ENCODE measurements at places on chromosomes 6 and 20.

GRCh38 chr20:3672547-3673171, 9.2 kb downstream of the ADAM33 start:
- no peak for DNase-seq

GRCh38 chr20:12171923-12172524, 254.3 kb downstream of the BTBD3 start:
- DNase-seq = peak; percentile 86

DNA sequence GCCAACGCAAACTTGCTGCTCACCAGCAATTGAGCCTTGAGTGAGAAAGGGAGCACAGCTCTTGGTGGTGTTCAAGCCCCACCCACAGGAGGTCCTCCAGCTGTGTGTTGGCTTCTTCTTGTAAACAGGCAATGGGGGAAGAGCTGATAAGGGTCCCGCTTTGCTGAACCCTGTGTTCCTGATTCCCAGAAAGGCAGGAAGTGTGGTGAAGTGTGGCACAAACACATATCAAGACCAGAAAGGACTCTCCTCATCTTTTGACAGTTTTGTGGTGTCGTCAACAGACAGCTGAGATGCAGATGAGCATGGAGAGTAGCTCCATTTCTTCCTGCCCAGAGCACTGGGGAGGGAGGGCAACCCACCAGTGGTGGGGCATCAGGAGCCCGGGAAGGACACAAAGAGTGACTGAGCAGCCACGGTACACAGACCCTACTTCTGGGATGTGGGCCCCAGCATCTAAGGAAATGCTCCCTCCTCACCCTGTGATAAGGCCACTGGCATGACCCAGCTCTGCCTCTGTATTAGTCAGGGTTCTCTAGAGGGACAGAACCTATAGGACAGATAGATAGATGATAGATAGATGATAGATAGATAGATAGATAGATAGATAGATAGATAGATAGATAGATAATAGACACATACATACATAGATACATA, 188.9 kb upstream of the TAB2 start:
- no peak for DNase-seq

DNA sequence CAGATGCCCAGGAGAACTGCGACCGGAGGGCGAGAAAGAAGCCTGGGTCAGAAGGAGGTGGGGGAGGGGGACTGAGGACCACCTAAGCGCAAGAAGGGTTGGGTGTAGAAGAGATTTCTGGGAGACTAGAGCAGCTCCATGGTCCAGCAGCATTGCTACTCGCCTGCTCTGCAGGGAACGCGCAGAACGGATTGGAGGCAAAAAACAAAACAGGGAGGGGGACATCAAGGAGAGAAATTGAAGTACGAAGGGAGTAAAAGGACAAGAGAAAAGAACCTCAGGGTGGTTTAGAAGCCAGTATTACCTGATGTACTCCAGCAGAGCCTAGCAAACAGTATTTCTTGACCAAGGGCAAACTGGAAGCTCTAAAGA, 537 bp upstream of the GABBR1 start:
- peak; percentile 61 for DNase-seq

- DNase-seq = no peak
Observed at GRCh38 chr6:31266567-31267360, 5.1 kb downstream of the HLA-C start.

DNA sequence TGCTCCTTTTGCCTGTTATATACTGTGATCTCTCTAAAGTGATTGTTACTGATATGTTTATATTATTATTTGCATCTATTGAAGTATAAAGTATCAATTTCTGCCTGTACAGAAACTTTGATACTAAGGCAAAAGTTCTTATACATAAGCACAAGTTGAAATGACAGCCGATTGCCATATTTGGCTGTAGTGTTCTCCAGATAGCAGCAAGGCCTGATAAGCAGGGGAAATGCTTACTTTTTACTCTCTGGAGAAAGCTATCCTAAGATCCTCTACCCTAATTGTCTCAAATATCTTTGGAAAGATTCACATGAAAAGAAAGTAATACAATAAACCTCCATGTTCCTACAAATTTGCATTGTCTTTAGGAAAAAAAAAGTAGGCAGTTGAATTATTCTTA, 31.4 kb downstream of the SENP6 start:
- no peak for DNase-seq

GRCh38 chr20:36153736-36154699, 522 bp upstream of the EPB41L1 start:
- DNase-seq = peak; percentile 36

DNA sequence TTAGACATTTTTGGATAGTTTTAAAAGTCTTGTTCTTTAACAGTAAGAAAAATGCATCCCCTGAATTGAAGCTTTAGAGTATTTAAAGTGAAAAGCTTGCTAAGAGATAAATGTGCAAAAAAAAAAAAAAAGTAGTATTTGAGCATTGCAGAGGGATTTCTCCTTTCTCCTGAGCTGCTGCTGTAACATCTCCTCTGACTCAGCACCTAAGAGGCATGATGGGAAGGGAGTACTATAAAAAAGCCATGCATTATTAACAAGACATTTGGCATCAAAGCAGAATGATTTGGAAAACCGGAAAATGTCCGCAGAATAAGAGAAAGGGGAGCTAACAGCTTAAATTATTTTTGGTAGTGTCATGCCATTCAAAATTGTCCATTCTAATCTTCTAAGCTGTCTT, 27.9 kb downstream of the B4GALT5 start:
- no peak for DNase-seq

DNA sequence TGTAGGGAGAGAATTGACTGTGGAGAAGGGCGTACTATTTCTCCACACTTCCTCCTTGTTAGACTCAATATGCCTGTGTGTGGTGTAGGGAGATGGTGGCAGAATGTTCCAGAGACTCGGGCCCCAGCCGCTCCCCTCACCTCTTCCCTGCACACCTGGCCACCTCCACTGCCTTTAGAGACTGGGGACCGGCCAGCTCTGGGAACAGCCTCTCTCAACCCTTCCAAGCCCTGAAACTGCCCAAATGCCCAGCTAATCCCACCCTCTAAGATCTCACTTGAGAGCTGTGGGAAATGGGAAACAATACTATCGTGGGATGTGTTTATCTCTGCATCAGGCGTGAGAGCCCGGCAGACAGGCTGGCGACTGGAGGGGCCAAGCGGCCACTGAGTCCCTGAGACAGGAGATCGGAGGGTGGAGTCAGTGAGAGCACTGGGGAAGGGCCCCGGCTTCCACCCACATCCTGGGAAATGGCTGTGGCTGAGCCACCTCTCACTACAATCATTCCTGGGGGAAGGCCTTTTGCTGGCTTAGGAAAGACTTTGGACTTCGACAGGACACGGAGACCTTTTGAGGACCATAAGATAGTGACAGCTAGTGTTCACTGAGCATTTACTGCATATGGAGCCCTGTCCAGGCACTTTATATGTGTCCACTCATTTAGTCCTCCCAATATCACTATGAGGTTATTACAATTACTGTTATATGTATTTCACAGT, 31.0 kb upstream of the MRPS18A start:
- DNase-seq = no peak

DNA sequence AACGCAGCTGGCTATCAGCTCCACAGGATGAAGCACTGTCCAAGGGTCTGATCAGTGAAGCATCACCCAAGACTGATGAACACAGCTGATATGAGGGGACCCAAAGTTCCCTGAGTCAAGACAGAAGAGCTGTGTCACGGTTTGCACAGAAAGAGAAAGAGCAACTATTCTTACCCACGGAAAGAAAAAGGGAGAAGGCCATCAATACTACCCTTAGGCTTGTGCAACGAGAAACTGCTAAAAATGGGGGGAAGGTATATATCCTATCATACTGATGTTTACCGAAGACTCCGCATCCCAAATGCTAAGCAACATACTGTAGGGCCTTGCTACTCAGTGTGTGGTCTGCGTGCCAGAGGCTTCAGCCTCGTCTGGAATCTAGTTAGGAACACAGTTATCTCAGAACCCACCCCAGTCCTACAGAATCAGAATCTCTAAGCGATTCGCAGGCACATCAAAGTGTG, 665 bp downstream of the FASTKD5 start:
- DNase-seq = no peak

DNA sequence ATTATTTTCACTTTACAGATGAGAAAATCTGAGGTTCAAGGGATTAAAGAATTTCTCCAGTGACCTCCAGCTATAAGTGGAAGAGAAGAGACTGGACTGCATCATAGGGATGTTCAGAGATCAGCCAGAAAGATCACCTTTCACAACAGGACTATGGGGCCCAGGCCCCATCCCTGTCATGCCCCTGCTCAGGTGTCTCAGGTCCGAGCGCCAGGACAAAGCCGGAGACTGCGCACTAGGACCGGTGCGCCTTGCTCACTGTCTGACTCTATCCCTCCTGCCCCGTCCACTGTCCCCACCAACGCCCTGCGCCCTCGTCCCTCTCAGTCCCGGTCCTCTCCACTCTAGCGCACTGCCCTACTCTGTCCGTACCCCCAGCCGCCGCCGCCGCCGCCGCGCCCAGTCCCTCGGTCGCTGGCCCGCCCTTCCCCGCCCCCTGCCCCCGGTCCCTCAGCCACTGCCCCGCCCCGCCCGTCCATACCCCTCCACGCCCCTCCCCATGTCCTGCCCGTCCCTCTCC, 521 bp upstream of the RAD21L1 start:
- no peak for DNase-seq

GRCh38 chr20:57124366-57124765, 142.1 kb downstream of the BMP7 start:
- peak; percentile 69 for DNase-seq

GRCh38 chr6:124297507-124297906, 493.8 kb downstream of the NKAIN2 start:
- no peak for DNase-seq

DNA sequence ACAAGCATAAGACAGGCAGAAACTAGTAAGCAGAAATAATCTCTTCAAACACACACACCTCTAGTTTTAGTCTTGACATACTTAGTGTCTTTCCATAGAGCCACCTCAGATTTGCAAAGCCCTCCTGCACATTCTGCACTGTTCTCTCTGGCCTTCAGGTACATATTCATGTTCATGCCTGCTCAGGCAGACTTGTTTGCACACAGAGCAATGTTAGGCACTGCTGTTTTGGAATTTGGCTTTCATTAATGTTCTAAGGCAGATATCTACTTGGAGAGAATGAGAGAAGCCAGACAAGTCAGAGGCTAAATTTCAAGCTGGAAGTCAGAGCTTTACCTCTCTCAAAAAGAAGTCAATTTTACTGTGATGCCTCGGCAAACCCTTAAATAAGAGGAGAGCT, 21.3 kb upstream of the DST start:
- no peak for DNase-seq

DNA sequence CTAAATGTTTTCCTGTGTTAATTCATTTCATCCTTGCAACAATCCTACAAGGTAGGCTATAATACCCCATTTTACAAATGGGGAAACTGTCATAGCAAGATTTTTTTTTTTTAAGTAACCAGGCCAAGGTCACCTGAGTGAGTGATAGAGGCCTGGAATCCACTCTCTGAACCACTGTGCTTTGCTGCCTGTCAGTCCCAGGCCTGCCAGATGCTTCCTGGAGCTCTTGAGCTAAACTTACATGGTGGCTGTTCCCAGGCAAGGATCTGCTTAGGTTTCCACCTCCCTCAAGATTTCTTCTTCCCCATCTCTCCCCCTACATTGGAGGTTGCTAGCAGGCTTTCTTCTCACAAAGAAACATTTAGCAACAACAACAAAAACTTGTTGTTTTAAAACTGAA, 32.7 kb upstream of the RNF8 start:
- no peak for DNase-seq

DNA sequence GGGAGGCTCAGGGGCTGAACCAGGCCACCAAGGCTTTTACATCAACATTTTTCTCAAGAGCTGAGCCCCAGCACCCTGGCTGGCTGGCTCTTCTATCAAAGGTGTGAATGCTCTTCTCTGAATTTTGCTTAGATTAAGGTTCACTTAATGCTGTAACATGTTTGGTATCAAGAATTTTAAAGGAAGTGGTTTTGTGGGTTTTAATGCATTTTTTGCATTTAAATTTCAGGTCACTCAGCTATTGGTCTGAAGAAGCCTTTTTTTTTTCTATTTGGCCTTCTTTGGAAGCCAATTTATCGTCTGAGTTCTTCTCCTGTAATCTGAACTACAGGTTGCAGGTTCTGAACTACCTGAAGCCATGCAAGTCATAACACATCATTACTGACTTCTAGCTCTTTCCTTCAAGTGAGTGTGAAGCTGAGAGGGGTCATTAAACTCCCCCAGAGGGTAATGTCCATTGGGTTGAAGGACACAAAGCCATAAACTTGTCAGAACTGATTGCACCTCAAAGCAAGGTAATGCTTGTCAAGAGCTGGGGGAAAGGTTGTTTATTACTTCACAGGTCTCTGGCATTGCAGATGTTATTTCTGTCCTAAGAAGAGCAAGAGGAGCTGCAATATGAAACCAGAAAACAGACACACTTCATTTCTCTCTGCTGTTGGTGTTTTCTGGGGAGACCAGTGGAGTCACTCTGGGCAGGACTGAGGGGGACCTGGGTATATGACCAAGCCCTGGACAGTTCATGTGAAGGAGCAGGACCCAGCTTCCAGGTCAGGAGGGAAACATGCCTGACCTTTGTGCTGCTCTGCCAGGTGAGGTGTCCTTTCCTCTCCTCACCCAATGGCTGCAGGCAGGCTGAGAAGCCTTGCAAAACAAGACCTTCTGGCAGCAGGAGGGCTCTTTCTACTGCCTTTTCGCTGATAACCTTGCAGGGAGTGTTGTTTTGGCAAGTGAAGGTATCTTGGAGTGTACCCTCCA, 26.1 kb upstream of the NEDD9 start:
- peak; percentile 62 for DNase-seq

DNA sequence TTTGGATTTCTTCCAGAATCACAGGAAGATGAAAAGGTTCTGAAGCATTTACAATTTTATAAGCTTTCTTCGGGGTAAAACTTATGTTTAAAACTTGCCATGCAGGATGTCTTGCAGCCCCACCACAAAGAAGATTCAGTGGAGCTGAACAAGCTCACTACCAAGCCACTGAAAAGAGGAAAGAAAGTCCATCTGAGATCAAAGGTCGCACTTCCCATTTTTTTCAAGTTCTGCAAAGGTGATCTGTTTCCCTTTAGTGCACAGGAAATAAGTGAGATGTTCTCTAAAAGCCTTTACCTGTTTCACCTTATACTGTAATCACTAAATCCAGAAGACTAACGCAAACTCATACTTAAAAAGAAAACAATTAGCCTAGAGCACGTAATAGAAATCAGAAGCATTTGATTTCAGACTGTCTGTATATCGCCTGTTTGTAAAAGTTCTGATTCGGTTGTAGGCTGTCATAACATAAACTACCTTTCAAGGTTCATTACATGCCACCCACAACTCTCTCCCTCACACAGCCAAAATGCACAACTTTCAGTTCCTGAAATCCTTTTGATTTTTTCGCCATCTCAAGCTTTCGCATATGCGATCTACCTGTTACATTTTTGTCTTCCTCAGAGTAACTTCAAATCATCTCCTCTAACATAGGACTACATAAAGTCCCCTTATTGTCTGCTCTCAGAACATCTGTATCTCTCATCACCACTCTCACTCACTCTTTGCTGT, 1.8 kb downstream of the ECHDC1 start:
- no peak for DNase-seq

Data from DMS79 (cell line).